Stimulated activated naive CD4-positive, alpha-beta T cell treated with Interleukin-2 at 50 U/mL for 16 hours (primary cell): ENCODE measurements at places on chromosomes 7 and 10.

- DNase-seq, result no peak
Measured at GRCh38 chr7:41319581-41319980, 383.3 kb downstream of the INHBA start.

DNA sequence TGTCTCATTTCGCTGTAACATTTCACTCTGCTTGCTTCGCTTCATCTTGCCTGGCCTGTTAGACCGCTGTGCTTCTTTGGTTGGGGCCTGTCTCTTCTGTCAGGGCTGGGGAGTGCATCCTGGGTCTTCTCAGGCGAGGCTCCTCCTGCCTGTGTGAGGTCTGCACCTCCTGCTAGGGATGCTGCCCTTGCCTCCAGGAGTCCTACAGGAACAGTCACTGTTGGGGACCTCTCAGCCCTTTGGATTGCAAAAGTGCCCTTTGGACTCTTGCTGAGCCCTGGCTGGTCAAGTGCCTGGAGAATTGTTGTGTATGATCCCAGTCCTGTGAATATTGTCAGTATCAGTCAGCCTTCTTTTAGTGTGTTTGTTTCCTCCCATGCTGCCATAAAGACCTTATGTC is 84.1 kb downstream of the MDFIC start:
- DNase-seq, result no peak

DNA sequence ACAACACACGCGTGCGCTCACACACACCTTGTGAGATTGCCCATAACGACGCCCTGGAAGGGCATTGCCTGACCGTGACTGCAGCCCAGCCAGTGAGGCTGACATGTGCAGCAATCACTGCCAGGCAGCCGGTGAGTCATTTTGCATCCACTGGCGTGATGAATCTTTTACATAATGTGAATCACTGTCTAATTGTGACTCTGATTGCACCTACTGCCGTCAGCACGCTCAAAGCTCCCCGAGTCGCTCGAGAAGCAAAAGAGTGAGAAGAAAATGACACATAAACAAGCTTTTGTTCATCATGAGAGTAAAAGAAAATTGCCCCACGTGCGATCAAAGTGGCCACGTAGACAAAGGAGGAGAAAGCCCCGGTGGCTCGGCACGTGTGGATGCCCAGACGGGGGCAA is 117.4 kb upstream of the PFKP start:
- DNase-seq, result peak; percentile 67

- no peak for DNase-seq
Measured at GRCh38 chr10:104253606-104254410, 884 bp upstream of the GSTO1 start.

DNA sequence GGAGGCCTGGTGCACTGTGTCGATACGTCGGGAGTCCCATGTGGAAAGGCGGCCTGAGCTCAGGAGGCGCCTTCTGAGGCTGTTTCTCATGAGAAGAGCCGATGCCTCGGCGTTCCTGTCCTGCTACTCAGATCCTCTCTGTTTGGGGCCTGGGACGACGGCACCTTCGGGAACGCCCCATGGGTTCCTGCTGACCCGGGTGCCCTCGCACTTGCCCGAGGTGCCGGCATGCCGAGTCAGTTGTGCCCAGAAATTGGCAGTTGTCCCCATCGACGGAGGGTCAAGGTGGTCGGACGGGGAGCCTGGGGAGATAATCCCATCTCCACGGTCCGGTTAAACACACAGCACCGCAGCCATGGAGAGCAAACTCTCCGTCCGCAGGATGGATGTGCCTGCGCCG is 33.0 kb downstream of the NKX6-2 start:
- no peak for DNase-seq

DNA sequence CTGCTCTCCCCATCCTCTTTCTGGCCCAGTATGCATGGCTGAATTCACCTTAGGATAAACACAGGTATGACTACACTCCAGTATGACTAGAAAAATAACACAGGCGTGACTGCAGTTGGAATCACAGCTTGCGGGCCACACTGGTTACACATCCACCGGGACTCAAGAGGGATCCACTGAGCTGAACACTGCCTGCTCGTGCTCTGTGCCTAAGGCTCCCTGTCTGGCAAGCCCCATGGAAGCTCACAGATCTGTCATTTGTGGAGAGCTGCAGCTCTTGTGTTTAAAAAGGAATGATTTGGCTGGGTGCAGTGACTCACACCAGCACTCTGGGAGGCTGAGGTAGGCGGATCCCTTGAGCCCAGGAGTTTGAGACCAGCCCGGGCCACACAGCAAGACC is 26.8 kb downstream of the VOPP1 start:
- DNase-seq, result no peak

- DNase-seq, result peak; percentile 30
Measured at GRCh38 chr10:24952707-24953645, 570 bp upstream of the PRTFDC1 start.

- no peak for DNase-seq
Measured at GRCh38 chr7:147857152-147858140, 733.1 kb upstream of the C7orf33 start.

DNA sequence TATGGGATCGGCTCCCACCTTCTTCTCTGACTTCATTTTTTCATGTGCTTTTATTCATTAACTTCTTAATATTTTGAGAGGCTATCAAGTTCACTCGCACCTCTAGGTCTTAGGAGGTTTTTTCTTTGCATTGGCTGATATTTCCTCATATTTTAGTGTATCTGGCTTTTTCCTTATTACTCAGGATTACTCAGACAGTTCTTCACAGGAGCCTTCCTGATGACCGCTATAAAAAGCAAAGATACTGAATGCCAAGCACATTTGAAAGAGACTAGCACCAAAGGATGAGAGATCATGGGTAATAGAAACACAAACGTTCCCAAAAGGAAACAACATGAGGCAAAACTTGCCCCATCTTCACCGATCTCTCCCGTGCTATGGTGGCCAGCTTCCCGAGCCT is 409.2 kb upstream of the KLF6 start:
- DNase-seq, result no peak
